ENCODE measurements at places on chromosomes 13 and 19.
A peak's percentile ranks its signal among the peaks of the same experiment; 100 is the strongest.

DNA sequence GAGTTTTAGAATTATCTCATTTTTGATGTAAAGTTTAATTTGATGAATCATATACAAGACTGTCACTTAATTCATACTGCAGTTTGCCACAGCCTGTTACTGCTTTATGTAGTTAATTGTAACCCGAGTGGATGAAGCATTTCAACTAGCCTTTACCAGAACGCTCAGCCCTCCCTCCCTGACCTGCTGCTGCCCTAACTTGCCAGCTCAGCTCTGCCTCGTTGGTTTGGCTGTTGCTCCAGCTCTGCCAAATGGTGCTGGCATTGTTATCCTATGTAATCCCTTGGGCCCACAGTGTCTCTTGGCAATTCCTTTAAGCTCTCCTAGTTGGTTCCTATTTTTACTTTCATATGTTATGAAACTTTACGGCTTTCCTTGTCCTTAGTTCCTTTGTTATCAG is 113.3 kb downstream of the LMO7 start:
- no peak for DNase-seq

- DNase-seq = no peak
Measured at GRCh38 chr13:113906571-113906970, 42.7 kb upstream of the GAS6 start.

- no peak for DNase-seq
Measured at GRCh38 chr13:73664851-73665250, 469.4 kb downstream of the KLF12 start.

DNA sequence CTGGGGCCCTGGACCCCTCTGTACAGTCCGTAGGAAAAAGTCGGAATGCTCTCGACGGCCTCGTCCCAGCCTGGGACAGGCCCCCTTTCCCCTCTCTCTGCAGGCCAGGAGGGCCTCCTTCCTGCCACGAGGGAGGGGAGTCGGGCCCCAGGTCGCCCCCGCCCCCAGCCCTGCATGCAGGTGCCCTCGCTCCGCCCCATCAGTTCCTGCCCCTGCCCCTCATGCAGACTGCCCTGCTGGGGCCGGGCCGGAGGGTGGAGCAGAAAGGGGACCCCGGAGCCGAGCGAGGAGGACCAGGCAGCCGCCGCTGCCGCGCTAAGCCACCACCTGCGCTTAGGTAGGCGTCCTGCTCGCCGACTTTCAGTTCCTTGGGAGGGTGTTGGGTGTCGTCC is 7.3 kb downstream of the LYL1 start:
- no peak for DNase-seq

DNA sequence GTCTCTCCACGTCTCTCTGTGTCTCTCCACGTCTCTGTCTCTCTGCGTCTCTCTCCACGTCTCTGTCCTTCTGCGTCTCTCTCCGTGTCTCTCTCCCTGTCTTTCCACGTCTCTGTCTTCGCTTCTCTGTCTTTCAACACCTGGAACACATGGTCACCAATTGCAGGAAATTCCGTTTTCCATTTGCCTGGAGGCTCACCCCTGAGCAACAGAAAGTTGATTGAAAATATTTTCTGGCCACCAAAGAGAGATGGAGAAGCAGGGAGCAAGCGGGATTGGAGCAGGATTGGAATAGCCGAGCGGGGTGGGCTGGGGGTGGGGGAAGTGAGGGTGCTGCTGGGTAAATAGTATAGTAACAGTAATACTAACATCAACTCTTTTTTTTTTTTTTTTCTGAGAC is 1.7 kb downstream of the KANK2 start:
- DNase-seq = no peak

- no peak for DNase-seq
Measured at GRCh38 chr13:39263033-39263432, 224.8 kb downstream of the NHLRC3 start.

GRCh38 chr19:47539747-47540311 is 25.0 kb upstream of the NAPA start:
- peak; percentile 41 for DNase-seq

GRCh38 chr13:30408319-30409101 is 13.8 kb upstream of the UBE2L5 start:
- peak; percentile 81 for DNase-seq

- DNase-seq = no peak
Measured at GRCh38 chr13:53126841-53127245, 98.2 kb downstream of the OLFM4 start.

DNA sequence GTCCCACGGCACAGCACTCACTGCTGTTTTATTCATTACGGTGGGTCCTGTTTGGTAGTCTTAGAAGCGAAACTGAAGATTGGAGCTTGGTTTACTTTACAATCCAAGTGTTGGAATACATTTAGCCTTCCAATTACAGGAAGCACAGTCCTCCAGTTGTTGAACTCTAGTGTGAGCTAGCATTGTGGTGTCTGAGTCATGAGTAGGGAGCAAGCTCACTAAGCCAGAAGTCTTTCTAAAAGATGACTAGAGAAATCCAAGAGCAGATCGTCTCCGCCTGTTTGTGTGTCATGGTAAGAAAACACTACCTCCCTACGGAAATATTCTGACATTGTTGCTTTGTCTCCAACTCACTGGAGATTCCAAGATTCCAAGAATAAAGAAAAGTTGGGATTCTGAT is 10.1 kb upstream of the SHISA2 start:
- no peak for DNase-seq

- no peak for DNase-seq
Measured at GRCh38 chr19:4671185-4671851, 1.2 kb upstream of the MYDGF start.

DNA sequence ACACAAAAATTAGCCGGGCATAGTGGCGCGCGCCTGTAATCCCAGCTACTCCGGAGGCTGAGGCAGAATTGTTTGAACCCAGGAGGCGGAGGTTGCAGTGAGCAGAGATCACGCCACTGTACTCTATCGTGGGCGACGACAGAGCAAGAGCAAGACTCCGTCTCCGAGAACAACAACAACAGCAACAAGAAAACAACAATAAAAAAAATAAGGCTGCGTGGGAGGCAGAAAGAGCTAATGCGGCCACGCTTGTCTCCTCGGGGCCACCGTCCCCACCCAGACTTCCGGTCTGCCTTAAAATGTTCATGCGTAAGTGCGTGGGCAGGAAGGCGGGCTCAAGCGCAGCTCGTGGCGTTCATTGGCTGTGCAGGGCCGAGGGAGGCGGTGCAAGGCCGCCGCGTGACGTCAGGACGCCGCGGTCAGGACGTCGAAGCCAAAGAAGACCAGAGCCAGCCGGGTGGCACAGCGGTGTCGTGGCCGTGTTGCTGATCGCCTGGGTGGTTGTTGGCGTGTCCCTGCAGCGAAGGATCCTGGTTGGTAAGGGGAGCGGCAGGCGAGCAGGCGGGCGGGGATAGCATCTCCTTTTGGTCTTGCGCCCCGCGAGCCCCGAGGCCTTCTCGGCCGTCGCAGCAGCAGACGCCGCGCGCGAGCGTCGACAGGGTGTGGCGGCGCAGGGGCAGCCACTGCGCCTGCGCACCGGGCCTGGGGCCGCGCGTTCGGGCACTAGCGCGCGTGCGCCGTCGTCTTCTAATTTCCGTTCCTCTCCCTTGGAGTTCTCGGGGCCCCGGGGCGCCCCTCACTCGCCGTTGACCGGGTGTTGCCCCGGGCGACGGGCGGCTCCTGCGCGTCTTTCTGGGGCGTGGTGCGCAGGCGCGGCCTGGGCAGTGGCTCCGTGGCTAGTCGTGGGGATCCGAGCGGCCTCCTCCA is at the start of gene LENG8:
LENG8 (plus strand) TSS at position 426 of the 927 bp plus-strand sequence. CDS start 2,146 bp downstream, outside the sequence.
- DNase-seq = peak; percentile 99

DNA sequence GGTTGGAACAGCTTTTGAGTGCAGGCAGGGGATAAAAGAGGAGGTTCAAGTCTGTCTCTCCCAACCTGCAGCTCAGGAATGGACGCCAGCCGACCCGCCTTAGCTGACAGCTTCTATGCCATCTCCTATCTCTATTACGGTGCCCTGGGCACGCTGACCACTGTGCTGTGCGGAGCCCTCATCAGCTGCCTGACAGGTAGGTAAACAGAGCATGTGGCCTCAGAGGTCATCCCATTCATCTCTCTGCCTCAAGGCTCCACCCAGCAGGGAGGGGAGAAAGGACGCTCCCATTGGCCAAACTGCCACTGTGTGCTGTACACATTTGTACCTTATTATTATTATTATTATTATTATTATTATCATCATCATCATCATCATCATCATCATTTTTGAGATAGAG is 16.5 kb downstream of the SLC5A5 start:
- DNase-seq = no peak

DNA sequence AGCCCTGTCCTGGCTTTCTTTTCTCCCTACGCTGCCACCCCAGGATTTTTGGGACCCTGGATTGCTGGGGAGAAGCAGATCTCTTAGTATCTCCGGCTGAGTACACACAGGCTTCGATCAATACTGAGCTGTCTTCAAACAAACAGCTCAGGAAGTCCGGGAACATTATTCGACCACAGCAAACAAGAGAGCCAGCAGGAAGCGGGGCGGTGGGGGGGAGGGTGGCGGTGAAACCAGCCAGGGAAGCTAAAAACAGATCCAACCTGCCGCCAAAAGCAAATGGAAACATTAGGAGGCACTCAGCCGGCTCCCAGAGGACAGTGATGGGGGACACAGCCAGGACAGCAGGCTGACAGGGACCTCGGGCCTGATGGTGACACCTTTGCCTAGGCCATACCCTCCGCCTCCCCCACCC is 12.2 kb upstream of the BCAM start:
- DNase-seq = no peak

DNA sequence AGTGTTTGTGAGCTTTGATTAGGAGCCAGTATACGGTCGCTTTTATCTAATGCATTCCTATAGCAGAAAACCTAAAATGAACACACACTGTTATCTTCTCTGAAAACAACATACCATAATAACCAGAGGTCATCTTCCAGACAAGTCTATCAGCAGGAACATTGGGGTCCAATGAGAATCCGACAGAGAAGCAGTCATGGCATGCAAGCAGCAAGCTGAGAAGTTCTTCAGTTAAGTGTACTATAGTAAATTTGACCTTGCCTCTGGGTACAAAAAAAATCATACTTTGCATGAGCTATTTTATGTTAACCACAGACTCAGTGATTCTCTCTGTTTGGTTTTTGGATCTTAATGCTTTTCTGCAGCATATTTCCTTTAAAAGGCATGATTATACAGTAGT is 1505.1 kb downstream of the PCDH9 start:
- DNase-seq = no peak

DNA sequence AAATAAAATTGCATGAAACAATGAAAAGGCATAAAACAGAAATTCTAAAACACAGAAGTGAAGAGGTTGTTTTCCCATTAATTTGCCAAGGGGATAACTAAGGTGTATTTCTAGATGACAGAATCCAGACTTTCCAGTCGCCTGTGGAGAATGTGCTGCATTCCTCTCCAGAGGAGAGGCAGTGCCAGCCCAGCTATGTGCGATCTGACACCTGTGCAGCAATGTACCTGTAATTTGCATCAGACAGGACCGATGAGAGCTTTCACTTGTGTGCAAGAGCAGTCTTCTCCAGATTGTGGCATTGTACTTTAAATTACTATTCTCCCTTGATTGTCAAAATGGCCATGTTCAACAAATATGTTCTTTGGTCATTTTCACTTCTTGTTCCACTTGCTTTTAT is 1037.9 kb downstream of the EFNB2 start:
- no peak for DNase-seq

GRCh38 chr19:46486358-46486757 is 9.3 kb downstream of the PNMA8B start:
- no peak for DNase-seq

GRCh38 chr13:87426742-87427141 is 244.4 kb upstream of the SLITRK5 start:
- DNase-seq = no peak

DNA sequence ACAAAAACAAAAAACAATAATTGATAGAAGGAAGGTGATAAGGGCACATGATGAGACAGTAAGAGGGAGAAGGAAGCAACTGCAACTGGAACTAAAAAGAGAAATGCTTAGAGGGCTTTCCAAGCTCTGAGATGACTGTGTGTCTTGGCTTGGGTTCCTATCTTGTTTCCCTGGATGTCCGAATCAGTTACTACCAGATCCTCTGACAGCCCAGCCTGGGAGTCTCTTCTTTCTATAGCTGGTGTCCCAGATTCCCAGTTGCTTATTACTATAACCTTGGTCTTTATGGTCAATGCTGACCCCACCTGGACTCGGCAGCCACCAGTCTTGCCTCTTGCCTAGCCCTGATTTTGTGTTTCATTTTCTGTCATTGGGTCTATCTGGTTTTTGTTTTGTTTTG is 116.4 kb downstream of the RFC3 start:
- no peak for DNase-seq

DNA sequence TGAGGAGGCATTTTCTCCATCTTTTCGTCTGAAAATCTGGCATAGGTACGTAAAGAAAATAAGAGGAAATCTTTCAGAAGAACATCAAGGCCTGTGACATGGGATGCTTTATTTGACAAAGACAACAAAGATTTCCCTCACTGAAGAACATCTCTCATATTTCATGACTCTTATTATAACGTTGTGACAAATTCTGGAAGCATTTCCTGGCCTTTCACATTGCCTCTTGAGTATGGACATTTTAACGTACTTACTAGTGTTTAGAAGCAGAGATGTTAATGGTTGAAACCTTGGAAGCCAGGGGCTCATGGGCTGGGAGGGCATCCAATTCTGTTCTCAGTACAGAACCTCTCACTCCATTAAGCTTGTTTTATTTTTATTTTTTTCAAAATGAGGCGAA is 210.8 kb downstream of the DCT start:
- no peak for DNase-seq

GRCh38 chr13:25088562-25089221 is 7.2 kb upstream of the PABPC3 start:
- DNase-seq = no peak

DNA sequence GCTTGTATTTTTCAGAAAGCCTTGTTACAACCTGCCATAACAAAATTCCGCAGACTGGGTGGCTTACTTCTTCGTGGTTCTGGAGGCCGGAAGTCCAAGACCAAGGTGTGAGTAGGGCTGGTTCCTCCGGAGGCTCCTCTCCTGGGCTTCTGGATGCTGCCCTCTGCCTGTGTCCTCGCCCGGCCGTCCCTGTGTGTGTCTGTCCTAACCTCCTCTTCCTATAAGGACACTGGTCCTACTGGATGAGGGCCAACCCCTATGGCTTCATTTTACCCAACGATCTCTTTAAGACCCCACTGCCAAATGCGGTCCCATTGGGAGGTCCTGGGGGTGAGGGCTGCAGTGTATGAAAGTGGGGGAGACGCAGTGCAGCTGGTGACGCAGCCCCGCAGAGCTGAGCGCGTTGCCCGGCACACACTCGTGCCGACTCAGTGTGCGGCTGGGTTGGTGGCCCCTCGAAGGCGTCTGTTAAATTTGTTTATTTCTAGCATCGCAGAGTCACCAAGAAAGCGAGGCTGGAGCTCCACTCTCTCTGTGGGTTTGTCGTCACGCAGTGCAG is 116.7 kb downstream of the SOX1 start:
- DNase-seq = no peak

All from CD8-positive, alpha-beta memory T cell (primary cell).